ENCODE measurements at places on chromosomes 7 and 10.

DNA sequence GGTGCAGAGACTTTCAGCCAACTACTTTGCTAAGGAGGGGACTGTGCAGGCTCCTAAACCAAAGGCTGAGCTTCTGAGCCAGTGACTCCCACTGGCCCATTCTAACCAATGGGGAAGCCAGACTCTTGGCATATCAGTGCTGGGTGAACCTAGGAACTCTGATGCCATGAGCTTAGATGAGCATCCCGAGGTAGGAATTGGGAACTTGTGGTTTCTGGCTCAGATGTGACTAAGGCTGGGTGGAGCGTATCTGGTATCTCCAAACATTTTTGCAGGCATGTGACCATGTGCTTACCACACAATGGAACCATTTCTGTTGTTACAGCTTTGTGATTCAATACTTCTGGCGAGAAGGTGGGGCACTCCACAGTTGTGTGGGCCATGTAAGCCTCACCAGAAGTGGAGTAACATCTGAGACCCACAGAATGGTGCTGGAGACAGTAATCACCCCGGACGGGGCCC lies 2.5 kb upstream of the AVPI1 start:
- no peak for DNase-seq

DNA sequence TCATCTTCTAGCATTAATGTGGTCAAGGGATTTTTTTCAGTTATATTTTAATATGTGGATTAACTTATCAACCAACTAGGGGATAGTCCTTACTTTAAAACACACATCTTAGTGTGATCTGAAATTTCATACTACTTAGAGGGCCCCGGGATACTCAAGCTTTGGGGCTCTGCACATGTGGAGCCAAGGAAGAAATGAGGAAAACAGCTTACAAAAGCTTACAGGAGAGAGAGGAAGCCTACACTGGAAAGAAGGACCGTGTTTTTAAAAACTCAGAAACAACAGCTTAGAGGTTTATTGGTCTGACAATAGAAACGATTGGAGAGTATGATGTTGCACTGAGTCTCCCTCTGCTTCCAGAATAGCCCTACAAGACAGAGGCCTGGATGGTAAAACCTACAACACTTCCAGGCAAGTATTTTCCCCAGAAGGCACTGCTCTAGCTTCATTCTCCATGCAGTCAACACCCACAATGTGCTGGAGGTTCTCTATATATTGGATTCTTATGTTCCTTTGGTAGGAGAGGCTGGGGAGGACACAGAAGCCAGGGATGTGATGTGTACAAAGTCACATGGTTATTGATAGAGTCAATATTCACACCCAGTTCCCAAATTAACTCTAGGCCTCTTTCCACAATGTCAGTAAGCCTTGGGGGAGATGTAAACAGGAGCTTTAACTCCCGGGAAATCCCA lies 47.3 kb downstream of the JCAD start:
- no peak for DNase-seq

- DNase-seq = no peak
These were observed 284.1 kb downstream of the POU6F2 start for GRCh38 chr7:39261771-39262170.

GRCh38 chr10:21934307-21934706 lies 69.2 kb downstream of the DNAJC1 start:
- DNase-seq = no peak

- no peak for DNase-seq
These were observed 32.6 kb downstream of the VSTM4 start for GRCh38 chr10:49082766-49083165.

DNA sequence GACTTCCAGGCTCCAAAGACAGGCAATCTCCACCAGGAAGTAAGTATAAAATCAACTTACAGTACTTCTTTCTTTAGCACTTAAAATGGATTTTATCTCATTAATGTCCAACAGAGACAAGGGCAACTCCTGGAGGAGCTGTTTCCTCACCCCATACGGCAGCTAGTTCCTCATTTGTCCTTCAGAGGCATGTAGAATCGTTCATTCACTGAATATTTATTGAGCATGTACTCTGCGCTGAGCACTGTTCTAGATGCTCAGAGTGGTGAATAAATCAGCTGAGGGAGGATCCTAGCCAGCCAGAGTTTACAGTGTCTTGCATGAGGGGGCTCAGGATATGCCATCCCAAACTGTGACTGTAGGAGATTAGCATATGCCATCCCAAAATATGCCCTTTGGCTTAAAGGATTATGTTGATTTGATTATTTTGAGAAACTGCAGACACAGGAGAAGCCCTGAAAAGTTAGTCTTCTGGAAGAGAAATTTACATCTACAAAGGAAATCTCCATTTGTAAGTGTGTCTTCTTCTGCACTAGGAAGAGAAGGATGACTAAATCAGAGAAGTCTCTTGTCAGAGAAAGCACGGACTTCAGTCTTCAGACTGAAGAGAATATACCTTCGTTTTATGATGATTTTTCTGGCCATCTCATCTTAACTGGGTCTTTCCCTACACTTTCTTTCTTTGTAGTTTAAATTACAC lies 66.9 kb downstream of the BAMBI start:
- DNase-seq = no peak

DNA sequence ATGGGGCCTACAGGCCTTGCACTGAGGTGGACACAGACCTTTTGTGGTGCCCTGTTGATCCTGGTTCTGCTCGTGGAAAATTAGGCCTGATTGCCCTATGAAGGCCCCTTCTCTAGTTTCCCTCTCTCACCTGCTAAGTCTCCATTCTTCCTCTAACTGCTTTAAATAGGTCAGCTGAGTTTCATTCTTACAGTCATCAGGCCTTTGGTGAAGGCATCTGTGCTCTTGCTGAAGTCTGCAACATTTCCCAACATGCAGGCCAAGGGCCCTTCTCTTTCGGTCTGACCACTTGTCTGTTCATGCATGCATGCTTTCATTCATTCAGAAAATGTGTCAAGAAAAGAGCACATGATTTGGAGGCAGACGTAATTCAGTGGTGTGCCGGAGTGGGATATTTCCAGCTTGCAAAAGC lies 244.0 kb downstream of the BUB3 start:
- no peak for DNase-seq

- no peak for DNase-seq
These were observed 45.3 kb downstream of the NRG3 start for GRCh38 chr10:81920213-81920829.

DNA sequence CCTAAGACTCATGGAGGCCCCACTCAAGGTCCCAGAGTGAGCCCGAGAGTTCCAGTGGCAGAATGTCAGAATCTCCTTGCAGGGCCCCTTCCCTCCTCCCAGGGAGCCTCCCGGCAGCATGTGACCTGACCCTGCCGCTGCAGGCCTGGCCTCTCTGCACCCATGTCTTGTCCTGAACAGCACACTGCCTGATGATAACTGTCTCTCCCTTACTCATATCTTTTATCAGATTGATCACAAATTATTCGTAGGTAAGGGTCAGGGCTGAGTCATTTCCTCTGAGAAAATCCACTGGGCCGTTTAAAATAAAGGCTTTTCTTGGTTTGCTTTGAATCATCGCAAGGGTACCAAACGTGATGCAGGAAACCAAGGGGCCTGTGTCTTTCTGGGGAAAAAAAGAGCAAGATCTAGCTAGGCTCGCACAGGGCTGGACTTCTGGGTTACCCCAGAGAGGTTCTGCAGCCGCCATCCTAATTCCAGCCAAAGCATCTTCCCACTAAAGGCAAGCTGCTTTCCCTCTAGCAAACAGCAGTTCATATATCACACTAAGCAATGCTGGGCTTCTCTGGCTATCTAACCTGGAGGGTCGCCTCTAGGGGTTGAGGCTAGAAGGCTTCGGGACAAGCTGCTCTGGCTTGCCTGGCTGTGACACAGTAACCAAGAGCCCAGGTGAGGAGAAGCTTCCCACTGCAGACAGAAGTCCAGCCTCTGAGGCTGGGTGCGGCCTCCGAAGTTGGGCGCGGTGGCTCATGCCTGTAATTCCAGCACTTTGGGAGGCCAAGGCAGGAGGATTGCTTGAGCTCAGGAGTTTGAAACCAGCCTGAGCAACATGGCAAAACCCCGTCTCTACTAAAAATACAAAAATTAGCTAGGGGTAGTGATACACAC lies 104.9 kb downstream of the SPDYE5 start:
- no peak for DNase-seq

- peak; percentile 25 for DNase-seq
These were observed 9.8 kb upstream of the FXYD4 start for GRCh38 chr10:43361547-43362190.

GRCh38 chr7:122316467-122317388 lies 12.2 kb upstream of the FEZF1 start:
- DNase-seq = no peak
